ENCODE measurements at places on chromosomes 3 and 15.

DNA sequence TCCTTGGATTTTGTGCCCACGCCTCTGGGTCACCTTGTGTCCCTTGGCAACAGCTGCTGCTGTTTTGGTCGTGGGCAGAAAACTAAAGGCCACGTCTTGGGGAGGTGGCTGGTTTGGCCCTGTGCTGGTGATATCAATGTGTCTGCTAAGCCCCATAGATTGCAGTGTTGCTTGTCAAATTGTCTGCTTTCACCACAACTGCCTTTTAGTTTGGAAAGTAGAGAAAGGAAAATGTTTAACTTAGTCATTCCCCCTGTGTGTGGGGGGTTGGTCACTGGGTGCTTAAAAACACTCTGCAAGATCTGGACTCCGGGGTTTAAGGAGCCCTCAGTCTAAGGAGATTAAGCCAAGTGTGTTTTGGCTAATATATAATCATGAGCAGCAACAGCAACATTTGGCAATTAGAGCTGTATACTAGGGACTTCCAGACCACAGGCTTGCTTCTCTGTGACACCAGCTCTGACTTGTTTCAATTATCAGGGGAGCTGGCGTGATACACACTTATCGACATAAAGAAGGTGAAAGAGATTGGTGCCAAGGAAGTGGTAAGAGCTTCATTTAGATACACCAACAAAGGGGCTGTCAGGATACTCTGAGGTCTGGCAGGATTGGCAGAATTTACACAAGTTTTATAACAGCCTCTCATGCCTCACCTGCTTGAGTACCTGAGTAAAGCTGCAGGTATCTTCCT, 3.5 kb downstream of the SMAD3 start:
- no peak for DNase-seq

GRCh38 chr15:81106560-81106959, 27.5 kb upstream of the CFAP161 start:
- DNase-seq: peak; percentile 58

DNA sequence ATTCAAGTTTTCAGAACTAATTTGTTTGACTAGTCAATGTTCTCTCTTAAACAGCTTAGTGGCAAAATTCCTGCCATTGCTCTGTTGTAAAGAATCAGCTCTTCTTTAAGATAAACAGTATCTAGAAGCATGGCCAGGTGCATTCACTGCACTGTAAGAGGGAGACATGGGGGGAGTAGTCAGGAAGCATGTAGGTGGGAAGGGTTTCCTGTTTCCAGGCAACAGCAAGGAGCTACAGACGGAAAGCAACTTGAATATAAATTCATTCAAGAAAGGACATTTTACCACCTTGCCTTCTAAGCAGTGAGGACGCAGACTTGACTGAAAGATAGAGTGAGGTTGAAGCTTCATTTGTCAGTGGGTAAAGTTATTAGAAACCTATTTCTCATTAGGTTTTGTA, 55.3 kb downstream of the BBX start:
- DNase-seq: no peak

DNA sequence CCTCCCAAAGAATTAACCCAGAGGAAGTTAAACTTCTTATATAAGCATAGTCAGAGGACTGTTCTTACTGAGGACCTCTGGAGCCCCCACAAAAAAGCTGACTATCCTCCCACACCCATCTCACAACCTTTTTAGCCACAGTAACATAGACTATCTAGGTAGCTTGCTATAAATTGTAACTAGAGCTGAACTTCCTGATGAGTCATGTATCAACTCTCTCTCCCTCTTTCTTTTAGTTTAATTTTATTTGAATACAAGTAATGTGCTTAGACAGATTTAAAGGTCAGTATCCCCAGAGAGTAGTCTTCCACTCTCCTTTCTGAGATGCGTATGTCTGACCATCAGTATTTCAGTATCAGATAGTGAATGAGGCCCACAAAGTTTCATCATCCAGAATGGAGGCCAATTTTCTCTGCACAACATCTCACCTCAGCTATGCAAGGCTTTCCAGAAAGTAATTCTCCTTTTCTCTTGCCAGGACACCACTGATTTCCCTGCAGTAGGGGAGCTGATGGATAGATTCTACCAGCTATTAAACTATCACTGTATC, 104.0 kb upstream of the MYRIP start:
- DNase-seq: no peak

DNA sequence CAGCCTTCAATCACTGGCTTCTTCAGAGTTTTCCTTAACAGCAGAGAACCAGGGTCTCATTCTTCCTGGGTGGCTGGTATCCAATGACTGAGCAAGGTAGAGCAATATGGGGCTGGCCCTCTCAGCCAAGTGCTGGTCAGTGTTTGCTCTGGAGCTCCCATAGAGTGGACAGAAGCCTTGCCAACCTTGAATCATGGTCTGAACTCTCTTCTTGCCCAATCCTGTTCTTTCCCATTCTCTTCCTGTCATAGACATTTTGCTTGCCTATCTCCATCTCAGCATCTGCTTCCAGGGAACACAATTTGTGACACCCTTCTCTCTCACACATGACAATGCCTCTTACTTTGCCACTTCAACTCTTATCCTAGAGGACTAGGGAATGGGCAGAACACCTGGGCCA, 245.6 kb upstream of the PEX5L start:
- no peak for DNase-seq

- peak; percentile 87 for DNase-seq
Measured at GRCh38 chr3:9809615-9810432, at the start of gene TTLL3. Gene TTLL3 (plus strand): TSS chr3:9810262. CDS start chr3:9810662, 400 bp downstream.

DNA sequence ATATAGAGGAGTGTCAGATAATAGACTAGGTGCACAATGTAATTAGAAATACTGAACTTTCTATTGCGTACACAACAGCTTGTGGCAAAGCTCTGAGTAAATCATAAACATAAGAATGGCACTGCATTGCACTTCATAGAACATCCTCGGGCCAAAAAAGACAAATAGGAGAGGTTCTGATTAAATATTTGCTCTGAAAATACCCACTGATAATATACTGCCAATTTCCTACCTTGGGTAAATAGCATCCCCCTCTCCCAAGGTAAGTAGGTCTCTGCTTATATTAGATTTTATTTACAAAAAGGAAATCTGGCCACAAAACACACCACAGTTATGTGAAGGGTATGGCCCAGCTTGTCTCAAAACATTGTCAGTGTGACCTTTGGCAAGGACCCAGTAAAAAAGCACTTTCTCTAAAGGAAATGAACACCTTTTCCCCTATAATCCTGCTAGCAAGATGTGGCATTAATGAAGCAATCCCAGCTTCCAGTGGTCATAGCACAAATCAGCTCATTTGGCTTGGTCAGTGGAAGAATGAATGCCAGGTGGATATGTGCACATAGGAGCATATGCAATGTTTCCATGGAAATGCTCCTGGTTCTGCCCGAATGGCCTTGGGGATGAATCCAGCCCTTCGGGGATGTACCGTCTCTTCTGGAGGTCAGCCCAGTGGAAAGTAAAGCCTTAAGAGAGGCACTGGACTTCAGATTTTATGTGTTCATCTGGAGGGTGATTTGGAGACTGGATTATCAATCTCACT, 315.9 kb downstream of the LSAMP start:
- DNase-seq: no peak

- DNase-seq: peak; percentile 78
Measured at GRCh38 chr15:64596701-64597476, 136.5 kb downstream of the ZNF609 start.

DNA sequence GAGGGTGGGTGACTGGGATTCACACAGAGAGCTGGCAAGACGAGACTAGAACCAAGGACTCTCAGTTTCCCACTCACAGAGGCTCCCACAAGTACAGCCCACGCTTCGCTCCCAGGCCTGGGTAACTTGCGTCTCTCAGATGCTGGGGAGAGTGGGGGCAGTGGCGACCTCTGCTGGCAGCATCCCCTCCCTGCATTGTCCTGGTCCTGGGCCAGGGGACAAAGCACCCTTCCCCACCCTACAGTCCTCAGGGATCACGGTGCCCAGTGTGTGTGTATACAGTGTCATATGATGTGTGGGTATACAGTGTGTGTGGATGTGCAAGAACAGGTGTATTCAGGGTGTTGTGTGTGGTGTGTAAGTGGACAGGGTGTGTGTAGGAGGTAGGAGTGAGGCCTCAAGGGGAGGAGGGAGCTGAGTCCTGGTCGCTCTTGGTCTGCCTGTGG, 12.8 kb downstream of the VILL start:
- peak; percentile 79 for DNase-seq

- no peak for DNase-seq
Measured at GRCh38 chr15:45401665-45402161, 23.4 kb upstream of the GATM start.

DNA sequence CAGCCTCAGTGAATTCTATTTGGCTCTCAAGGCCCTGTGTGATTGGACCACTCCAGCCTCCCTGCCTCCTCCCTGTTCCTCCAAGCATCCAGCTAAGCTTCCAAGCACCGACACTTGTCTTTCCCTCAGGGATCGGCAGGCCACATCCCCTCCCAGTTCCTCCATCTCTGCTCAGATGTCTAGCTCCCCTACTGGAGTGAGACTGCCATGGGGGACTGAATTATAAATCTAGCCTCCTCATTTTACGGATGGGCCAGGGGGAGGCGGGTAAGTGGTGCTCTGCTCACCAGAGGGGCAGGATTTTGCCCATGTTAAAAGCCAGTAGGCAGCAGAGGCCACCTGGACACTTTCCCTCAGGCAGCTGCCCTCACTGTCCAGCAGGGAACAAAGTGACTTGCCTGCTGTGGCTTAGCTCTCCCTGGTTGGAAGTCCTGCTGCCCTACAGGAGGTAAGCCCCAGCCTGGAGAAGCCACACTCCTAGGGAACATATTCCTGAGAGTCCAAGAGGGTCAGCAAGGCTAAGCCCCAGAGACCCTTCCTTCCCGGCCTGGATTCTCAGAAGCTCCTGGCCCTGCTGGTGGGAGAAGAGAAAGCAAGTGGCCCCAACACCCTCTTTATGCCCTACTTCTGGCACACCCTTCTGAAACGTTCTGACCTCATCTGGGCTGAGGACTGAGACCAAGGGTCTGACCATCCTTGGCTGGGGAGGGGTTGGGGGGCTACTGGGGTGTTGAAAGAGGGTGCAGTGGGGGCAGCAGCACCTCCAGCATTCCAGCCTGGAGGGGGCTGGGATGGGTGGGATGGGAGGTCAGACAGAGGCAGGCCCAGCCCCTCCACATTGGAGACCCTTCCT, 9.1 kb upstream of the HHATL start:
- no peak for DNase-seq

GRCh38 chr3:14440168-14440518, 37.7 kb downstream of the SLC6A6 start:
- DNase-seq: no peak

DNA sequence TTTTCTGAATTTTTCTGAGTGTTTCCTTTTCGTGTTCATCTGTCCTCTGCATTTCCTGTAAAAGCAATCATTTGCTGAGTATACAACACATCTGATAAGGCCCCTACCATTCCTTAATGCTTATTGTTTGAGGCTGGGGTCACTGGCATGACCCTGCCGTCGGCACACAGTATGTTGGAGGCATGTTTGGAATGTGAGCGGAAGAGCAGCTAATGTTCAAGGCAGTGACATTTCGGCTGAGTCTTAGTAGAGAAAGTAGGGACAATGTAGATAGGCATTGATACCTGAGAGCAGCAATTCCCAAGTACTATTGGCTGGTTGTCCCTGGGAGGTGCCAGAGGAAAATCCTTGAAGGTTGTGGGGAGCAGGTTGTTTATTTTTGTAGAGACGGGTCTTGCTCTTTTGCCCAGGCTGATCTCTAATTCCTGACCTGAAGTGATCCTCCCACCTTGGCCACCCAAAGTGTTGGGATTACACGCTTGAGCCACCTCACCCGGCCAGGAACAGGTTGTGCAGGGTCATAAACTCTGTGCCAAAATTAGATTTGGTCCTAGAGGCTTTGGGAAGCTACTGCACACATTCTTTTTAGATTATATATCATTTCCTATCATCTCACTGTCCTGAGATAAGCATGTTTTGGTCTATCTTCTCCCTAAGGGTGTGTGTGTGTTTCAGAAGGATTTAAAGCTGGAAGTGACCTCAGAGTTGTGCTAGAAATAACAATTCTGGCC, 13.5 kb downstream of the PTPN23 start:
- DNase-seq: peak; percentile 41

DNA sequence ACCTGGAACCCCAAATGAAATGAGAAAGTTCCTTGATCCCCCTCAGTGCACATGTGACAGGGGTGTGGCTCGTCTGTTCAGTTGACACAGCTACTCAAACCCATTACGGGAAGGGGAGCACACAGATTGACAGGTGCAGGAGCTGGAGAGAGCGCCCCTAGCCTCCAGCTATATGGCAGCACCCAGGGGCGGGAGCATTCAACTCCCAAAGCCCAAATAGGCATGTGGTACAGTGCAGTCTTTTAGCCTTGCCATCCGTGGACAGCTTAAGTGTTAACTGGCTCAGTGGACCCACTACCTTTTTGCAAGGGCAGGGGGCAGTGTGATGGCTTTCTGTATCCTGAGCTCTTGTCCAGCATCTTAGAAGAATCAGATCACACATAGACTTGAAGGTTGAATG, 1374.2 kb upstream of the ALCAM start:
- DNase-seq: no peak

GRCh38 chr3:151265166-151265565, 13.2 kb downstream of the P2RY14 start:
- no peak for DNase-seq

GRCh38 chr15:48447058-48447457, 115.8 kb downstream of the DUT start:
- DNase-seq: no peak

- no peak for DNase-seq
Measured at GRCh38 chr15:93485438-93486327, 396.7 kb upstream of the RGMA start.

DNA sequence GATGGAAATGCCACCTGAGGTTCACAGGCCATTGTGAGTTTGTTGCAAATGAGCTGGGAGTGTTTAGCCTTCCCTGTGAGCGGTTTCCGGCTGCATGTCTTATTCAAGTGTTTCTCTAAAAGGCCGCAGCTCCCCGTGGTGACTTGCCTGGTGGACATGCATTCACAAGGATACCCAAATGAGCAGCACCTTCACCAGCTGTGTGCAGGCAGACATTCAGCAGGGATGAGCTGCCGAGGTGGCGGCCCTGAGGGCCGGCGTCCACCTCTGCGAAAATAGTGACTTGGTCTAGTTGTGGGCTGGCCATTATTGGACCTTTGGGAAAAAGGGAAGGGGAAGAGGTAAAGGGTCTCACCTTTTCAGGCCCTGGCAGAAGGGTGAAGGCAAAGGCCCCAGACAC, 23.4 kb downstream of the SPSB4 start:
- DNase-seq: peak; percentile 88

DNA sequence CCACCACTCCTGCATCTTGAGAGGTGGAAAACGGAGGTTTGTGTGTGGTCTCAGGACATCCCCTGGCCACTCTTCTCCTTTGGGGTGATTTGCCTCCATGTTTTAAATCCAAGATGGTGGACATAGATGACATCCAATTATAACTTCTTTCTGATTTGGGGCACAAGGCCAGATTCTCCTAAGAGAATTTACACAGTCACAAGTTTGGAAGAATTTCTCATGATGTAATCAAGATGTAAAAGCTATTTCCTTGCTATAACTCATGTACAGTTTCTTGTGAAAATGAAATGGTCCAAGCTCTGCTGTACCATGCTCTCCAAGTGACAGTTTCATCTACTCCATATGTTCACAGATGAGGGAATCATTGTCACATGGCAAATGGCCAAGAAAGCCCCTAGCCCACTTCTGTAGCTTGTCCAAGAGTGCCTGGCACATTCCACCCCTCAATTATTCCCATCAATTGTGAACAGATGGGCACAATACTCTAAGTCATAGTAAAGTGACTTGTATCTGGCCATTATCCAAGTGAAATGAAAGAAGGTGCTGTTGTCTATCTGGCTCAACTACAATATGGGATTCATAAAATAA, 134.6 kb upstream of the ROPN1 start:
- DNase-seq: no peak

Measured in neural progenitor cell (in vitro differentiated cells).